Activated T-cell treated with anti-CD3 and anti-CD28 coated beads, Interleukin-2, amount 50 U/mL, for 24 hours (primary cell): ENCODE measurements at places on chromosomes 7 and 10.

DNA sequence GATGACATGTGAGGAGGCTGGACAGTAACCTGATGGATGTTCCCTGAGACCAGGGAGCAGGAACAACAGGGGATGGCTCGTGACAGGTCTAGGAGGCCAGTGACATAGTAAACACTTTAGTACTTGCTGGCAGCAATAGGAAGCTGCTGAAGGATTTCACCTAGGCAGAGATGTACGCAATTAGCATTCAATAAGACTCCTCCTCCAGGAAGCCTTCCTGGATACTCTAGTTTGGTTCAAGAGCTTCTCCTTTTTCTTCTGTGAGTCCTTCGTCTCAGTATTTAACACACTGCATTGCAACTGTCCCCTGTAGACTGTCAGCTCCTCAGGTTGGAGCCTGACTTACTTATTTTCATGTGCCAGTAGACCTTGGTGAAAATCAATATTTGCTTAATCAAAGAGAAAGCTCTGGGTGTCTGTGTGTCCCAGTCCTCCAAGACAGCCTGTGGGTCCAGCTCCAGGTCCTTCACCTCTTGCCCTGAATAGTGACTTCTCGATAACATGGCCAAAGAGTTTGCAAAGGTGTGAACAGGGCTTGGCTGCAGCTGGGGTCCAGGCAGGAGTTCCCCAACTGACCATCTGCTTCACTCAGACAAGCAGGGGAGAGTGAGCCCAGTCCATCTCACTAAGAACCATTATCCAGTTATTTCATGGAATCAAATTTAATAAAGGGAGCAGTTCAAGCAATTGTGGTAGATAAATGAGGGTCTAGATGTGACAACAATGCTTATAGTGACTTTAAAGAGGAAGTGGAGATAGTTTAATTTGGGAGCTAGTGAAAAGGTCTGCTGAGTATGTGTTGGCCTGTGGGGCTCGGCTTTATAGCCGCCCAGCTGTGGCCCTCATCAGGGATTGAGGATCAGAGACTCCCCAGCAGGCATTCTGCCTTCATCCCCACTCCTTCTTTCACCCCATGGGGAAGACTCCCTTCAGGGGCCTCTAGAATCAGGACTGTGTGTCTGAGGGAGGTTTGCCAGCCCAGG is 9.4 kb downstream of the TMEM273 start:
- no peak for DNase-seq
- H3K36me3 ChIP-seq = peaks cover 14% of the 10 kb centered on the region
- peaks cover 71% of the 10 kb centered on the region for H3K4me1 ChIP-seq

DNA sequence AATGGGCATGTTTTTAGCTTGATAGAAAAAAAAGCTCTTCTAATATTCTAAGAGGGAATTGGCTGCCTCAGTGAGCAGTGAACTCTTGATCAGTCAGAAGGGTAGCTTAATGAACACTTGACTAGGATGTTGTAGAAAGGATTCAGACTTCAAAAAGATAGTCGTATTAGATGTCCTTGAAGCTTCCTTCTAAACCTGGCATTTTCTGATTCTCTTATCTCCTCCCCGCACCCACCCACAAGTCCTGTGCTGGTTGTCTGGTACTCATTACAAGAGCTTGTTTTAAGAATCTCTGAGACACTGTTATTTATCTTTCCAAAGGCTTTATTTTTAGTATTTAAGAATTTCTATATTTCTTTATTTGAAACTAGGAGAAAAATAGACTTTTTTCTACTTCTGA is 7.4 kb upstream of the SMIM30 start:
- peaks cover 10% of the 10 kb centered on the region for H3K27me3 ChIP-seq
- DNase-seq = no peak
- no peaks in the 10 kb centered on the region for H3K36me3 ChIP-seq
- H3K27ac ChIP-seq = no peak overlapping the region

- no peak overlapping the region for H3K27ac ChIP-seq
- no peaks in the 10 kb centered on the region for H3K4me1 ChIP-seq
- H3K27me3 ChIP-seq = peaks cover 29% of the 10 kb centered on the region
- no peak overlapping the region for H3K4me3 ChIP-seq
These were observed 608.0 kb downstream of the DNAJB6 start for GRCh38 chr7:157944734-157945291.

- peaks cover 12% of the 10 kb centered on the region for H3K27me3 ChIP-seq
- no peak overlapping the region for H3K27ac ChIP-seq
- no peak for DNase-seq
- no peaks in the 10 kb centered on the region for H3K4me1 ChIP-seq
These were observed 17.1 kb downstream of the ODAD2 start for GRCh38 chr10:27981744-27982143.

GRCh38 chr7:130141161-130141883 is 63.9 kb downstream of the TMEM209 start:
- H3K4me1 ChIP-seq = peaks cover 19% of the 10 kb centered on the region
- H3K27me3 ChIP-seq = no peaks in the 10 kb centered on the region
- peaks cover 19% of the 10 kb centered on the region for H3K36me3 ChIP-seq
- peak; percentile 73 for DNase-seq

DNA sequence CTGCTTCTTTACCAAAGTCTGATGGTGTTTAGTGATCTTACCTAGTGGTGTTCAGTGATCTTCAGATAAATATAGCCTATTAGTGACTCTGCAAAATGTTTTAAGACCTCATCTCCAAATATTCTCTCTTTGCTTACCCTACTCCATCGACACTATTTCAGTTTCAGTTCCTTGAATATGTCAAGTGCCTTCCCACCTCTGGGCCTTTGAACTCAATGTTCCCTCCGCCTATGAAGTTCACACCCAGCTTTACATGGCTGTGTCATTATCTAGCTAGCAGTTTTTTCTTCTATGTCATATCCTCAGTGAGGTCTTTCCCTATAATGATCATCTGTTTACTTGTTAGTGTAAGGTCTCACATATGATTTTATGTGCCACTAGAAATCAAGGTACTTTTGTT is 322.6 kb downstream of the DGKB start:
- no peak overlapping the region for H3K4me3 ChIP-seq
- no peaks in the 10 kb centered on the region for H3K36me3 ChIP-seq
- DNase-seq = no peak
- H3K27me3 ChIP-seq = no peaks in the 10 kb centered on the region

GRCh38 chr10:51965451-51965850 is 266.1 kb upstream of the CSTF2T start:
- H3K4me3 ChIP-seq = no peak overlapping the region
- no peak overlapping the region for H3K27ac ChIP-seq
- peaks cover 23% of the 10 kb centered on the region for H3K27me3 ChIP-seq
- no peaks in the 10 kb centered on the region for H3K4me1 ChIP-seq

DNA sequence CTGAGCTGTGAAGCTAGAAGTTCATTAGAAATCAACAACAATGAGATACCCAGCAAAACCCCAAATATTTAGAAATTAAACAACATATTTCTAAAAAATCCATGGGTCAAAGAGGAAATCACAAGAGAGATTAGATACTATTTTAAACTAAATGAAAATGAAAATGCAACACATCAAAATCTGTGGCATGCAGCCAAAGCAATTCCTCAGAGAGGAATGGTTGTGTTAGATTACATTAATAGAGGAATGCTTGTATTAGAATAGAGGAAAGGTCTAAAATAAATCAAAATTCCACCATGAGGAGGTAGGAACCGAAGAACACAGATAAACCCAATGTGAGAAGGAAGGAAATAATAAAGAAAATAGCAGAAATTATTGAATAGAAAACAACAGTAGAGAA is 642.1 kb upstream of the GALNT17 start:
- H3K36me3 ChIP-seq = no peaks in the 10 kb centered on the region
- H3K4me1 ChIP-seq = no peaks in the 10 kb centered on the region

DNA sequence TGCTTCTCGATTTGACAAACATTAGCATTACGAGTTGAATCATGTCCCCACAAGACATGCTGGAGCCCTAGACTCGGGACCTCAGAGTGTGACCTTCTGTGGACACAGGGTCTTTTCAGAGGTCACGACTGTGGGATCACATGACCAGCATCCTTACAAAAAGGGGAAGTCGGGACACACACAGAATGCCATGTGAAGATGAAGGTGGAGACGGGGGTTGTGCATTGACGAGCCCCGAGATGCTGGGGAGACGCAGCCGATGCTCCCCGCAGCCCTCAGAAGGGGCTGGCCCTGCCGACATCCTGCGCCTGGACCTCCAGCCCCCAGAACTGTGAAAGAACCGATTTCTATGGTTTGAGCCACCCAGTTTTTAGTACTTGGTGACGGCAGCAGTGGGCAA is 7.5 kb downstream of the ZFAND2A start:
- no peaks in the 10 kb centered on the region for H3K27me3 ChIP-seq
- H3K36me3 ChIP-seq = peaks cover 74% of the 10 kb centered on the region
- no peak overlapping the region for H3K4me3 ChIP-seq
- peaks cover 6% of the 10 kb centered on the region for H3K4me1 ChIP-seq
- H3K27ac ChIP-seq = no peak overlapping the region

GRCh38 chr10:111175787-111176186 is 99.0 kb downstream of the ADRA2A start:
- peaks cover 30% of the 10 kb centered on the region for H3K27me3 ChIP-seq
- DNase-seq = no peak
- no peak overlapping the region for H3K4me3 ChIP-seq

GRCh38 chr7:141238596-141239243 is 164.9 kb downstream of the TMEM178B start:
- H3K4me1 ChIP-seq = no peaks in the 10 kb centered on the region
- H3K4me3 ChIP-seq = no peak overlapping the region
- DNase-seq = no peak
- peaks cover 13% of the 10 kb centered on the region for H3K27me3 ChIP-seq
- H3K27ac ChIP-seq = no peak overlapping the region
